ENCODE measurements at places on chromosomes 4 and X. TPM values are rescaled to one million over a fixed set of nuclear protein-coding genes. Genes with fewer than 3 reads are reported as not detected.

- DNase-seq, result no peak
These were observed 91.8 kb downstream of the RAP1GDS1 start for GRCh38 chr4:98352940-98353339.

DNA sequence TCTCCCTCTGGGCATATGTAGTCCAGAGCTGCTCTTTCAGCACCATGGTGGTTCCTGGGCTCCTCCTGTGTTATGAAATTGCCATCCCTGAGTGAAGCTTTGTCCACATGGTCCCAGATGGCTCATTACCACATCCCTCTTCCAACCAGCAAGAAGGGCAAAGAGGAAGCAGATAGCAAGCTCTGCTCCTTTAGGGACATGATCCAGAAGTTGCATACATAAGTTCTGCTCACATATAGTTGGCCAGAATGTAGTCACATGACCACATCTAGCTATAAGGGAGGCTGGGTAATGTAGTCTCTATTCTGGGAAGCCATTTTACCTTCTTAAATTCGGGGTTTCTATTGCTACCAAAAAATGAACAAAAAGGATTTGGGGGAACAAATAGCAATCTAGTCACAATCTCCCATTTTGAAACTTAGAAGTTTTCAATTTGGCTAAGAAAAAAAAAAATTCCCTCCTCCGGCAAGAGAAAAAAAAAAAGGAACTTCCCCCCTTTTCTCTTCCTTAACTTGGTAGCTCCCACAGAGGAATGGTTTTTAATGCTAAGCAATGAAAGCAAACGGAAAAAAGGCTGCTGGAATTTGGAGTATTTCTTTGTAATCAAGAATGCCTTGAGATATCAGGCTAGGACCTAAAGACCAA, 88.2 kb upstream of the USP9X start:
- DNase-seq, result no peak

- DNase-seq, result no peak
These were observed at the start of gene ASB12 for GRCh38 chrX:64230123-64230970. Gene ASB12, minus strand, starts transcription at chrX:64230607. Its CDS starts 4,957 bp downstream, at chrX:64225650.

DNA sequence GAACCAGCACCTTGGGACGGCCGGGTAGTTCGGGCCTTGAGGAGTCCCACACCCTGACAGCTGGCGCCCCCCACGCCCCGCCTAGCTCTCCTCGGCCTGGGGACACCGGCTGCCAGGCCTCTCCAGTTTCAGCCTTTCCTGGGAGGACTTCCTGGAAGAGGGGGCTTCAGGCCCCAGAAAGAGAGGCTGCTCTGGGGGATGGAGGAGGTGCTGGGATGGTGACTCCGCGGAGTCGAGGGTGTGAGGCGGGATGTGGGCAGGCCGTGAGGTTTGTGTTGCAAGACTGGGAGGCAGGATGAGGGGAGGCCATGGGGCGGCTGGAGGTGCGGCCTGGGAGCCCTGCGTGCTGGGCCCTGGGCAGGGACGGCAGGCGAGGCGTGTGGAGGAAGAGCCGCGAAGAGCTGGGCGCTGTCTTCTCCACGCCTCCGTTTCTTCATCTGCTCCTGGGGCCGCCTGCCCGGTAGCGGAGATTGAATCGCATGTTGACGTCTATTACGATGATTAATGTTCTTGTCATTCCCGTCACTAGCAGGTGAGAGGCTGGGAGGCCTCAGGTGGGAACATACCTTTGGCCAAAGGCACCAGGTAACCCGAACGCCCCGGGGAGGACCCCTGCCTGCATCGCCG, 918 bp upstream of the FGFRL1 start:
- peak; percentile 58 for DNase-seq

- no peak for DNase-seq
These were observed 11.0 kb downstream of the BMX start for GRCh38 chrX:15511563-15511962.

DNA sequence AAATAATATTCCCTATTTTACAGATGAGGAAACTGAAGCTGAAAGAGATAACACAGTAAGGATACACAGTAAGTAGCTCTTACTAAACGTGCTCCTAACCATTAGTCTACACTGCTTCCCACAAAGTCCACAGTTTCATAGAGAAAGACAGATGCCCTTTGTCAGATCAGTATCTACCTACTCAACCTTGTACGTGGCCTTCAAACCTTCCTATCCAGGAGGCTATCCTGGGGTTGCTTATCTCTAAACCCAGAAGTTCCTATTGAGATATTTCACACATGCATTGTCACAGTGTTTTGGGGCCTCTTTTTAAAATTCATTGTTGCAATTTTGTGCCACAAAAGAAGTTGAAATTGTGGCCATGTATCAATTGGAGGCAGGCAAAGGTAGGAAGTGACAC, 208.0 kb downstream of the ENOX2 start:
- no peak for DNase-seq

DNA sequence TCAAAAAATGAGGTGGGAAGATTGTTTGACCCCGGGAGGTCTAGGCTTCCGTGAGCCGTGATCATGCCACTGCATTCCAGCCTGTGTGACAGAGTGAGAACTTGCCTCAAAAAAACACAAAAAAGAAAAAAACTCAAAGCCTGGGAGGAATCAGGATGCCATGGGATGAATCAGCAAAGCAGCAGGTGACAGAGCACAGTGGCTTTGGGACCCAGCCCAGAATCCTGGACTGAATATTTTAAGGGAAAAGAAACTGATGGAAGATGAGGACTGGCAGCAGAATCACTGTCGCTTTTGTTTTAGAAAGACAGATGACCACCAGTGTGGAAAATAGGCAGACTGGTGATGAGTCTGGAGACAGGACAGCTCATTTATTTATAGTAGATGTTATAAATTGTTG, 16.6 kb downstream of the S100G start:
- DNase-seq, result no peak

FRG1 gene
- total RNA-seq, result 55.7 TPM

UGT8 gene
- total RNA-seq, result 0.41 TPM

AGTR2 gene
- total RNA-seq, result not detected

All from activated T-cell treated with anti-CD3 and anti-CD28 coated beads, Interleukin-2, amount 50 U/mL, for 4 hours (primary cell).